ENCODE measurements at places on chromosomes 12 and 14. TPM values are rescaled to one million over a fixed set of nuclear protein-coding genes. Genes with fewer than 3 reads are reported as not detected.
A peak's percentile ranks its signal among the peaks of the same experiment; 100 is the strongest.

DNA sequence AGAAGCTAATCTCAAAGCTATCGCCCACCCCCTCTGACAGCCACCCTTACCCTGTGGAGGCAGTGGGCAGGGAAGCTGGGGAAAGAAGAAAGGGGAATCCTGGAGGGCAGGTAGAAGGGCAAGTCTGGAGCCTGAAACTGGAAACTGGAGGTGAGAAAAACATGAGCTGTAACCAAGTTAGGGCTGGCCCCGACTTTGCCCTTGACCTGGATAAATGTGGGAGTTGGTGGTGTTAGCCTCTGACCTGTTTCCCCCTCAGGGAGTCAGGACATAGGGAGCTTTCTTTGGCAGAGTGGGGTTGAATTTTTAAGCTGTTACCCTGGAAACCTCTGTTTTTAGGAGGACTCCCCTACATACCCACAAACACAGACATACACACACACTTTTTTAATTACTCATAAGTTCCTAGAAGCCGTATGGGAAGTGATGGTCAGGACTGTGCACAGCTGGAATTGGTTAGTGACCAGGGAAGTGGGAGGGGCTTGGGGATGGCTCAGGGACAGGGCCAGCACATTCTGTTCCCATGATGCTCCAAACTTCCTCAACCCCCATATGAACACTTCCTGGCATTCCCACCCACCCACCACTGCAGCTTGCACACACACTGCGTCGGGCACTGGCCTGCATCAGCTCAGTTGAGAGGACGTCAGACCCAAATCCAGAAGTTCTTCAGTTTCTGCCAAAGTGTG, 5.0 kb upstream of the MMP19 start:
- peak; percentile 23 for DNase-seq

DNA sequence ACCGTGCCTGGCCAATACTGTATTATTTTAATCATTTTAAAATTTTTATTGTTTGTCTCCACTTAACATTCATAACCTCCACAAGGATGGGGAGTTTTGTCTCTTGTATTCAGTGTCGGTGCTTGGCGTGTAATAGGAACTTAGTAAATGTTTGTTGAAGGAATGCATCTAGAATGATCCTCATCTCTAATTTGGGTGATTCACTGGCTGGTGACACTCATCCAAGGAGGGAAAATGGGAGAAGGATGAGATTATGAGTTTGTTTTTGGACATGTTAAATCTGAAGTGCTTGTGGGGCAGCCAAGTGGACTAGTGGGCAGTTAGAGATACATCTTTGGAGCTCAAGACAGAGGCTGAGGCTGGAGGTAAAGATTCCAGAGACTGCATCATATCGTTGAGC, 5.1 kb downstream of the KLC1 start:
- DNase-seq: peak; percentile 16

DNA sequence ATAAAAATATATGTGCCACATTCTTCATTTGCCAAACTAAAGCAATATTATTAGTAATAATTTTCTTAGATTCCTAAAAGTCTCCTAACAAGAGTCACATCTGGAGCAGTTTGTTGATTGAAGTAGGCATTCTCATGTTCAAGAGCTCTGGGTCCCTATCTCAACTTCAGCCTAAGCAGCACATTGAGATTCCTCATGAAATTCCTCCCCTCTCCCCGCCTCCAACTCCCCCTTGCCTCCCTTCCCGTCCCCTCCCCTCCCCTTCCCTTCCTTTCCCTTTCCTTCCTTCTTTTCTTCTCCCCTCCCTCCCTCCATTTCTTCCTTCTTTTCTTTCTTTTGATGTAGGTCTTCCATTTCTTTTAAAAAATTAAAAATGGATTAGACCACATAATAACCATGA, 48.7 kb upstream of the NAV3 start:
- DNase-seq: no peak

DNA sequence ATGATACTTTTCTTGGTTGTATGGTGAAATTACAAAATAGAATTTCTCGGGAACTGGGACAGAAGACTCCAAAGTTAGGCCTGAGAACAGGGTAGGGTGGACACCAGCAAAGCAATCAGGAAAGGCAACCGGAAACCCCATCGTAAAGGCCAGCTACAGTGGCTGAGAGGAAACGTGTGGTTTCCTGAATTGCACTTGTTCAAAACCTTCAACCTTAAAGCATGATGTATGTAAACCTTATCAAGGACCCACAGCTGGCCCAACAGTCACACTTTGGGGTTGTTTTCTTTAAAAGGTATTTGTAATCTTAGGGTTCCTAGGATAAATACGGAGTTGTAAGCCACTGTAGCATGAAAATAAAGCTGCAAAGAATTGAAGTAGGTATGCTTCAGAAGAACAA, 2.2 kb upstream of the PTGDR start:
- no peak for DNase-seq

DNA sequence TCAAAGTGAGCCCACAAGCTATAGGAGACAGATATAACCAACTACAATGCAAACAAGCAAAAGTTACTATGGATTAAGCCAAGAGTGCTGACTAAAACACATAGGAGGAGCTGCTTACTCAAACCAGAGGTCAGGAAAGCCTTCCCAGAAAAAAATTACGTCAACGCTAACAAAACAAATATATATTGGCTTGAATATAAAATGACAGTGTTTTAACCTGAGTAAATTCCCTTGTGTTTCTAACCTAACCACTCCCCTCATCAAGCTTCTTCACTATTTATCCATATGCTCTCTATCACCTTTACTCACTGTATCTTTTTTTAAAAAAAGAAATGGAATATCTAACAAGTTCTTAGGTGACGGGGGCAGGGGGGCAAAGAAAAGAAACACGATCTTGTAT, 115.9 kb downstream of the MED13L start:
- DNase-seq: peak; percentile 90

The NCAPD2 gene
- total RNA-seq: 105 TPM

The PPP4R4 gene
- not detected for total RNA-seq

The IAPP gene
- not detected for total RNA-seq

The SLC6A15 gene
- total RNA-seq: not detected

The KLHDC2 gene
- total RNA-seq: 126 TPM

The MSI1 gene
- not detected for total RNA-seq

The UBC gene
- total RNA-seq: 1,587 TPM

Data from PC-3 (cell line).